Activated CD8-positive, alpha-beta T cell treated with anti-CD3 and anti-CD28 coated beads, Interleukin-2, amount 10 ng/mL, durations not matched to agents 7 days and 5 days (primary cell): ENCODE measurements at places on chromosomes 2 and 18. TPM values are rescaled to one million over a fixed set of nuclear protein-coding genes. Genes with fewer than 3 reads are reported as not detected.

- H3K27ac ChIP-seq, result no peak overlapping the region
- no peaks in the 10 kb centered on the region for H3K36me3 ChIP-seq
- H3K4me3 ChIP-seq, result no peak overlapping the region
- H3K27me3 ChIP-seq, result peaks cover 24% of the 10 kb centered on the region
These were observed 66.3 kb downstream of the BCL11A start for GRCh38 chr2:60487174-60487573.

GRCh38 chr18:35071819-35072247 lies 30.6 kb downstream of the MAPRE2 start:
- H3K36me3 ChIP-seq, result peaks cover 17% of the 10 kb centered on the region
- H3K4me3 ChIP-seq, result no peak overlapping the region
- no peaks in the 10 kb centered on the region for H3K27me3 ChIP-seq
- peaks cover 9% of the 10 kb centered on the region for H3K4me1 ChIP-seq

CPO gene
- not detected for total RNA-seq

- peaks cover 53% of the 10 kb centered on the region for H3K4me1 ChIP-seq
- peaks cover 11% of the 10 kb centered on the region for H3K36me3 ChIP-seq
- DNase-seq, result peak; percentile 8
- H3K27me3 ChIP-seq, result no peaks in the 10 kb centered on the region
- H3K27ac ChIP-seq, result no peak overlapping the region
These were observed 11.6 kb upstream of the PSD4 start for GRCh38 chr2:113162173-113162572.

EPB41L5 gene
- total RNA-seq, result 3.8 TPM
